ENCODE measurements at places on chromosomes 11 and 22.

DNA sequence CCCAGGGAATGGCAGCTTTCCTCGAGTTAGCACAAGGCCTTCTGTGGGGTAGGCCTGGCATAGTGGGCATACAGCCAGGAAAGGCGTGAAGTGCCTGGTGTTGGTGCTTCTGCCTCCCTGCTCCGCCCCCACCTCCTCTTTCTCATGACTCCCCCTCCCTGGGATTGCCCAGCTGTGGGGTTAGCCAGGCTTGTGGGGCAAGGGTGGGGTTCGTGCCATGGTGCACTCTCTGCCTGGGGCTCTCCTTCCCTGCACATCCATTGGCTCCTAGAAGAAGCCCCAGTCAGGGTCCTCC, 236.8 kb upstream of the NCAM1 start:
- no peak for DNase-seq

DNA sequence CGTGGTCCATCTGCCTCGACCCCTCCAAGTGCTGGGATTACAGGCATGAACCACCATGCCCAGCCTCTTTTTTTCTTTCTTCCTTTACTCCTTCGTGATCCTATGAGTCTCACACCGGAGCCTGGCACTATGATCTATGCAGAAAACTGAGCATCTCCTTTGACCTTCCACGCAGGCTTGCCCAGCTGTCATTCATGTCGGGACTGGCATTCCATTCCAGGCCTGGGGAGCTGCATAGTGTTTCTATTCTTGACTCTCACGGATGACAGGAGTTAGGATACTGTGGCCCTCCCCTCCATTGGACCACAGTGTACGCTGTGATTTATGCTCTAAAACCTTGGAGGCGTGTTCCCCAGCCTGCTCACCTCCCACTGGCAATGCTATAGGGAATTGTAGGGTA, 611.8 kb downstream of the BRD1 start:
- DNase-seq, result no peak

DNA sequence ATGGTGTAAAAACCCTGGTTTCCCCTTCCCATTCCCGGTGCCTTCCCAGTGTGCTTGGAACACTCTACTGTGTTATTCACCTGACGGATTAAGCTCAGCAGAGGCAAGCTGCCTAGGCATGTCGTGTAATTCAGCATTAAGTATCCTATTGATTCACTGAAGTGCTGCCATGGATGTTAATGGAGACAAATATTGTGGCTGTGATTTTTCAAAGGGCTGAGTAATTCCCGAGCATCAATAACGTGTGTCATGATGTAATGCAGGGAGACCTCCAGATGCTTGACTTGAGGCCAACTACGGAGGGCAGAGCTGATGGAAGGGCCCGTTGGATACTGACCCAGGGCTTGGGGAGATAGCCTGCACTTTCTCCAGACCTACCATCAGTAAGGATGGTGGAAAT, 269.0 kb downstream of the ST3GAL4 start:
- DNase-seq, result no peak

DNA sequence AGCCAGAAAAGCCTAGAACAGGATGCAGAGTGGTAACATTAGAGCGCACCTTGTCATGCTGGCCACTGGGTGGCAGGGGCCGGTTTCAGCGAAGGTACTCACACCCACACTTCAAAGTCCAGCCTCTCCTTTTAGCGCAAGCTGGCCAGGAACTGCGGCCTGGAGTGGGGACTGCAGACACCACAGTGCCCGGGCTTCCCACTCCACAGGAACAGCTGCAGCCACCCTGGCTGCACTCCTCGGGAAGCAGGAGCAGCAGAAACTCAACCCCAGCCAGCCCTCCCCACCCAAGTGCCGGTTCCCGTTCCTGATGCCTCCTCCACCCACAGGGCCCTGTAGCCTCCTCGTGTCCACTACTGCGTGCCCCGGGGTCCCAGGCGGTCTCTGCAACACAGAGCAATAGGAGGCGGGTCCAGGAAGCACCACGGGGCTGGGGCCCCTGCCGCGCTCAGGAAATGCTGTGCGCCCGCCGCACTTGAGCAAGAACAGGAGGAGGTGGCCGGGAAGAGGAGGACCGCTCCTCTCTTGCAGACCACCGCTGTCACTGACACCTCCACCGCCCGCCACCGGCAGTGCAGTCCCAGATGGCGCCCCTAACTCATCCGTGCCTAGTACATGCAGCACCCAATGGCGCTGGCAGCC, 2.2 kb downstream of the RFPL2 start:
- no peak for DNase-seq

- peak; percentile 89 for DNase-seq
Measured at GRCh38 chr22:19730655-19731360, 7.5 kb downstream of the GP1BB start.

- no peak for DNase-seq
Measured at GRCh38 chr11:19499999-19500398, 212.6 kb upstream of the NAV2 start.

DNA sequence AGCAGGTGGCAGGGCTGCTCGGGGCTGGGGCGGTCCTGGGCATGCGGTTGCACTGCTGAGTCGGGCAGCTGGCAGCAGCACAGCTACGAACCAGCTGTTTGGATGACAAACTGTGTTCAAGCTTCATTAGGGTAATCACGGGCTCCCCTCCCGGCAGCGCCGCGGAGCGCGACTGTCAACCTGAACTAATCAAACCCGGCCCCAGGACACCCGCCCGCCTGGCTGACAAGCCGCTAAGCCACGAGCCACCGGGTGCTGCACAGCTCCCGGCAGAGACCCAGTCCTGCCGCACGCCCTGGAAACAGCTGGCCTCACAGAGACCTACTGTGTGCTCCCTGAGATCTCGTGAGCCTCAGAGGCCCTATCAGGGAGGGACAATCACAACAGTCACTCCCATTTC, 60.6 kb upstream of the TCF20 start:
- no peak for DNase-seq

DNA sequence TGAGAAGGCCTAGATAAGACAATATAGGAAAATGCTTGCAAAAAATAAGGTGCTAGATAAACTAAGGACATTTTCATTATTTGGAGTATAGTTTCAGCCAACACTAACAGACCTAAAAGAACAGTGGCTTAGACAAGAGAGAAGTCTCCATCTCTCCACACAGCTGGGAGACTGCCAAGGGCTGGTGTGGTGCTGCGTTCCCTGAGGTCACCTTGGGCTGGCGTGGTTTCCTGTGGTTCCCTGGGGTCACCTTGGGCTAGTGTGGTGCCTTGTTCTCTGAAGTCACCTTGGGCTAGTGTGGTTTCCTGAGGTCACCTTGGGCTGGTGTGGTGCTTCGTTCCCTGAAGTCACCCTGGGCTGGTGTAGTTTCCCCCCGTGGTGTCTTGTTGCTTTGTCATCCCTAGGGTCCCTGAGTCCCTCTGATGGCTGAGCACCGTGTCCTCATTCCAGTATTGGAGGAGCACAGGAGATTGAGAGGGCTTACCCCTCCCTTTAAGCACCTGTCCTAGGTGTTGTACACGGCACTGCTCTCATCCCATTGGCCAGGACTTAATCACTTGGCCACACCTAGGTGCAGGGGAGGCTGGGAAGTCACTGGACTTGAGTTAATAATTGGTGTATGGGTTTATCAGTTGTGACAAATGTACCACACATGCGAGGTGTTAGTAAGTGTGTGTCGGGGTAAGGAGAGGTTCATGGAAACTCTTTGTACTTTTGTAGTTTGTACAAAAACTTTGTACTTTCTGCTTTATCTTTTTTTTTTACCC, 14.9 kb downstream of the SAMM50 start:
- peak; percentile 45 for DNase-seq

- no peak for DNase-seq
Measured at GRCh38 chr22:27407369-27407985, 394.1 kb downstream of the MN1 start.

DNA sequence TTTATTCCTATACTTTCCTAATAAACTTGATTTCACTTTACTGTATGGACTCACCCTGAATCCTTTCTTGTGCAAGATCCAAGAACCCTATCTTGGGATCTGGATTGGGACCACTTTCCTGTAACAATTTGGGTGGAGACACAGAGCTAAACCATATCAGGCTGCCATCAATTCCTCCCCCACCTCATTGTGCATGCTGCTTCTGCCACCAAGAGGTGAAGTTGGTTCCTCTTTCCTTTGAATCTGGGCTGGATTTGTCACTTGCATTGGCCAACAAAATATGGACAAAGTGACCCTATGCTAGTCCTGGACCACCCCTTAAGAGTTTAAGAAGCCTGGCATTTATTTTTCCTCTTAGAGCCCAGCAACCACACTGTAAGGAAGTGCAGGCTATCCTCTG, 39.4 kb upstream of the CEP295 start:
- DNase-seq, result no peak

GRCh38 chr22:36386900-36387708, 663 bp downstream of the MYH9 start:
- peak; percentile 88 for DNase-seq

GRCh38 chr11:134032501-134033091, 36.3 kb upstream of the JAM3 start:
- no peak for DNase-seq

GRCh38 chr22:20159076-20159475, 8.2 kb upstream of the CCDC188 start:
- no peak for DNase-seq

DNA sequence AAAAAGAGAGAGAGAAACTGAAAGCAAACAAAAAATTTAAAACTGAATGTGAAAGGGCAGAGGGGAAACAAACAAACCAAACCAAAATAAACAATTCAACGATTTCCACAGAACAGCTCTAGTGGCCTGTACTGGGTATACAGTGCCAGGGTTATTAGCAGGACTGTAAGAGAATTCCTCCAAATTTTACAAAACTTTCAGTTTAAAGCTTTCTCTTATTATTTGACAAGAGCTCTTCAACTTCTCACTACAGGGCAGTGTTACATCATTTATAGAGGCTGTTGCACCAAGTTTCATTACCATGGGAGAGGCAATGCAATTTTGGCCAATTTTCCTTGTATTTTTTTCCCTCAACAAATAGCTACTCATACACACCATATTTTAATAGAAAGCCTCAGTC, 44.3 kb upstream of the CLPB start:
- DNase-seq, result no peak

DNA sequence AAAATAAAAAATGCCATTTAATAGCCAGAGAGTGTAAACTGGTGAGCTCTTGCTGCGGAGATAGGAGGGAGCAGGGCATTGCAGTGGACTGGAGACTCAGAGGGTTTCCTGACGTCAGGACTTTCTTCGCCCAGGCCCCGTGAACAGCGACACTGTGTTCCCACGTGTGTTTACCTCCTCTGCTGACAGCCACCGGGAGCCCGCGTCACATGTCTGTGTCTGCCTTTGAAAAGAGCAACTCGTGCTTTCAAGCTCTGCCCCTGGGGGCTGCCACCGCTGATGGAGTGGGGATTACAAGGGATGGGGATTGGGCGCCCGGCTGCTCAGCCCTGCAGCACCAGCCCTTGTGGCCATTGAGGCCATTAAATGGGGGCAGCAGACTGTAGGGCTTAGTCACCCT, 3.3 kb downstream of the TANGO2 start:
- peak; percentile 66 for DNase-seq

- DNase-seq, result no peak
Measured at GRCh38 chr11:99177446-99177845, 156.7 kb downstream of the CNTN5 start.

GRCh38 chr11:29200791-29201562, 815.9 kb downstream of the KCNA4 start:
- no peak for DNase-seq

DNA sequence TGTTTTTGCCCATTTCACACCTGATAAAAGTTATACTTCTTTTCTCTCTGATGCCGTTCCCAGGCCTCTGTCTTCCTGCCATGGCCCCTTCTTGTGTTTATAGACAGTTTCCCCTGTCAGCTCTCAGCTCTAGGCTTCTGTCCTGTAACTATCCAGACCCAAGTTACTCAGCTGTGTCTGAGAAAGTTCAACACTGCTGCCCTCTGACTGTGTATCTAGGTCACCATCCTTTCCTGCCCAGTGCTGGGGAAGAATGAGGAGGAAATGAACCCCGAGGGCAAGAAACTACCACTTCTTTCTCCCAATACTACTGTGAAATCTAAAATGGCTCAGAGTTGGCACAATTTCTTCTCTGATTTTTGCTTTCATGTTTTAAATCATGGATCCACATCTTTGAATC, 29.6 kb downstream of the SNX19 start:
- no peak for DNase-seq

- DNase-seq, result no peak
Measured at GRCh38 chr11:83827940-83828554, 541.9 kb upstream of the CCDC90B start.

GRCh38 chr11:31699066-31699465, 112.1 kb downstream of the PAX6 start:
- DNase-seq, result no peak

DNA sequence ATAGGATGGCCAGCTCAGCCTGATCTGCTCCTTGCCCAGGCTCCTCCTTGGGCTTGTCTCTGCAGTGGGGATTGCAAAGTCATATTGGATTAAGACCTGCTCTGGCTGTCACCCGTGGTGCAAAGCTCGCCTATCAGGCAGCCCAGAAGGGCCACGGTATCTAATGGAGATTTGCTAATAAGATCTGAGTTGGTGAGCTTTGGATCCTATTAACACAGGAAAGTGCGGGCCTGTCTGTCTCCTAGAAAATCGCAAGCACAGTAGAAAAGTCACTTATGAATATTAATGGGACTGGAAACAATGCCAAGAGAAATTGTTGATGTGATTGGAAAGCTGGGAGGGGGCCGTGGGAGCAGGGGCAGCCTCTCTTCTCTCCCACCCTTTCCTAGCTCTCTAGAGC, 72.8 kb downstream of the CHST1 start:
- DNase-seq, result no peak

DNA sequence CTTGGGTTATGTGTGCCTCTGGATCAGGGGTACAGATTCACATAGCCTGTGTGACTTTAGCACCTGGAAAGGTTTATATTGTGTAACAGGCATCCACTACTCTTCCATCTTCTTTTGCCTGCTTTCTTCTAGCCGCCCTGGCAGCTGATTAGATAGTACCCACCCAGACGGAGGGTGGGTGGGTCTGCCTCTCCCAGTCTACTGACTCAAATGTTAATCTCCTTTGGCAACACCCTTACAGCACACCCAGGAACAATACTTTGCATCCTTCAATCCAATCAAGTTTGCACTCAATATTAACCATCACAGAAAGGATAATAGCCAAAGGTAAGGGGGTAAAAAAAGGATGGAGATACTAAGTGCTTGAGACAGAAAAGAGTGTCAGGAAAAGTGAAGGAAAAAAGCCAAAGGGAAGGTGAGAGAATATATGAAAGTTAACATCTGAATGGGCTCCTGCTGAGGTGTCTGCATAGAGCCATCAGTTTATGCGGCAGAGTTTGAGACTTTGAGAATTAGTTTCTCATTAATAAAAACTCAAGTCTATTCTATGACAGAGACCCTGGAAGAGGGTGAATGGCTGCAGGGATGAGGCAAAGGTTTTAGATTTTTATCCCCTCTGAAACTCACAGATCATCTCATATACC, 2.6 kb upstream of the OR51B6 start:
- no peak for DNase-seq

DNA sequence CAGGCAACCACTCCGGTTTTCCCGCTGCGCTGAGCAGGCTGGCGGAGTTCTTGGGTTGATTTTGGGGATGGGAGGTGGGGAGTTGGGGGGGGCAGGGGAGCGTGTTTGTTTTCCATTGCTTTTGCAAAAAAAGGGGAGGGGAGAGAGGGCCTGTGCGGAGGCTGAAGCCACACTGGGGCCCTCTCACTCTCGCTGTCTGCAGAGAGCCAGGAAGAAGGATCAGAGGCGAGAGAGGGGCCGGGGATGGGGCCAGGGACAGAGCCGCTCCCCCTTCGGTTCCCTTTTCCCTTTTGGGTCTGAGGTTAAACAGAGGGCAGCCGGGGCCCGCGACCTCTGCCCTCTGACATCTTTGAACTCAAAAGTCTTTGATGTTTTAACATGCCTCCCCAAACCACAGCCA, 17.4 kb upstream of the H19 start:
- DNase-seq, result no peak

GRCh38 chr11:118691926-118692830, 12.7 kb upstream of the TREH start:
- no peak for DNase-seq

- DNase-seq, result peak; percentile 31
Measured at GRCh38 chr22:27388090-27388600, 413.4 kb downstream of the MN1 start.
